Ureter (tissue), 1 donor: ENCODE measurements at places on chromosomes 16 and 17.

- DNase-seq: no peak
Measured at GRCh38 chr17:42866216-42866615, 15.2 kb downstream of the AOC3 start.

- no peak for DNase-seq
Measured at GRCh38 chr17:77438241-77439188, 297.7 kb downstream of the SEC14L1 start.

- DNase-seq: no peak
Measured at GRCh38 chr16:70529051-70529777, 5.6 kb downstream of the SF3B3 start.

GRCh38 chr16:84489131-84489530 lies 15.3 kb downstream of the MEAK7 start:
- peak; percentile 37 for DNase-seq

- no peak for DNase-seq
Measured at GRCh38 chr16:84992717-84993075, 18.6 kb downstream of the ZDHHC7 start.
